ENCODE measurements at places on chromosomes 2 and 18.
A peak's percentile ranks its signal among the peaks of the same experiment; 100 is the strongest.

GRCh38 chr18:627231-627630 is 30.2 kb upstream of the TYMS start:
- no peak for DNase-seq

DNA sequence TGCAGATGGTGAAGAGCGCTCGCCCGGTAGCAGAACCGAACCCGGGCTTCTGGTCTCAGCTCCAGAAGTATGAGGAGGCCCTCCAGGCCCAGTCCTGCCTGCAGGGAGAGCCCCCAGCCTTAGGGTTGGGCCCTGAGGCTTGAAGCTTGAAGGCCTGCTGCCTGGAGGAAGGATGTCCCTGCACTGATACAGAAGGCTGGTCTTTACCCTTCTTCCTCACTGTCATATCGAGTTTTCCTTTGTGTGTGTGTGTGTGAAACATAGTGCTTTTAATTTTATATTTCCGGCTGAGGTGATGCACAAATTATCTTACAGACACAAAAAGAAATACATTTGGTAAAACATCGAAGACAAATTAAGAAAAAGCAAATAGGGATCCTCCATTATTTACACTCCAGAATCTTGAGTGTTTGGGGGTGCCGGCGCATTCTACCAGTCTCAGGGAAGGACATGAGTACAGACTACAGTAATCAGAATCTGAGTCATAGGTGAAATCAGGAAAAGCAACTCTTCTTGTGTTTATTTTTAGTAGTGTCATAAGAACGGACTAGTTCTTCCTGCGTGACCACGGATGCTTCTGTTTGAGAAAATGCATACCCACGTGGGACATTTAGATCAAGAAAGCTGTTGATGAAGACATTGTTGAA is 1.3 kb downstream of the DUSP28 start:
- DNase-seq, result peak; percentile 22

DNA sequence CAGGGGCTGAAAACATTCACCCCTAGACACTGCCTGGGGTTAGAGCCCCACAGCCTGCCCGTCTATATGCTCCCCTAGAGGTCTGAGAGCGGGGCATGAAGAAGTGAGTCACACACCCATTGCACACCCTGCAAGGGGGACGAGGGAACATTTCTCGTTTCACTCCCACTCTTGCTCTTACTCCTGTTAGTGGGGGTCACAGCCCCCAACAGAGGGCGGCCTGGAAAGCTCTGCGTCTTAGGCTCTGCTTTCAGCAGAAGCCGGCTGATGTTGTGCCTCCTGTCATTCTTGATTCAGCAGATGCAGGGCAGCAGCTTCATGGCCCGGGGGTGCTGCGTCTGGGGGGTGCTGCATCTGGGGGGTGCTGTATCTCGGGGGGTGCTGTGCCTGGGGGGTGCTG is 141.3 kb downstream of the ASB1 start:
- DNase-seq, result no peak

- DNase-seq, result peak; percentile 56
These were observed 126.3 kb upstream of the HS6ST1 start for GRCh38 chr2:128444816-128445522.

GRCh38 chr2:100984892-100985307 is 17.2 kb upstream of the RPL31 start:
- DNase-seq, result no peak

GRCh38 chr2:61762292-61762691 is 91.6 kb downstream of the FAM161A start:
- DNase-seq, result no peak

DNA sequence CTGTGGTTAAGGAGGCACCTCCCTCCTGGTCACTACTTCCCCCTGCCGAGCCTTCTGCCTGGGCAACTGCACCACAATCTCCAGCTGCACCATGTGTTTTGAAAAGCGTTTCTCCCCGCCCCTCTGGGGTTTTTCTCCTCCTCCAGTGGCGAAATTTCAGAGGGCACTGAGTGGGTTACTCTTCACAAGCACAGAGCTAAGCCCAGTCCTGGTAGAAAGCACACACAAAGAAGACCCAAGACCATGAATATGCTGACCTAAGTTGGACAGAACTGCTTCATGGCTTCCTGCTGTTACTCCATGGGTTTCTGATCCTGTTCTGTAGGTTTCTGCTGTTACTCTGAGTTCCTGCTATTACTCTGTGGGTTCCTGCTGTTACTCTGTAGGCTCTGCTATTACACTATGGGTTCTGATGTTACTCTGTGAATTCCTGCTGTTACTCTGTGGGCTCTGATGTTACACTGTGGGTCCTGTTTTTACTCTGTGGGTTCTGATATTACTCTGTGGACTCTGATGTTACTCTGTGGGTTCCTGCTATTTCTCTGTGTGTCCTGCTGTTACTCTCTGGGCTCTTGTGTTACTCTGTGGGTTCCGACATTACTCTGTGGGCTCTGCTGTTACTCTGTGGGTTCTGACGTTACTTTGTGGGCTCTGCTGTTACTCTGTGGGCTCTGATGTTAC is 216.6 kb downstream of the RTP5 start:
- no peak for DNase-seq

- DNase-seq, result peak; percentile 70
These were observed 656 bp downstream of the TBC1D8 start for GRCh38 chr2:101150306-101151145.

- no peak for DNase-seq
These were observed 20.9 kb upstream of the TEX44 start for GRCh38 chr2:231571661-231572191.

GRCh38 chr2:28178946-28179345 is 213.7 kb upstream of the FOSL2 start:
- DNase-seq, result no peak

- DNase-seq, result no peak
These were observed 154.7 kb upstream of the LYPD1 start for GRCh38 chr2:132824716-132825115.

- DNase-seq, result no peak
These were observed 92.6 kb upstream of the MGAT4A start for GRCh38 chr2:98823196-98824170.

DNA sequence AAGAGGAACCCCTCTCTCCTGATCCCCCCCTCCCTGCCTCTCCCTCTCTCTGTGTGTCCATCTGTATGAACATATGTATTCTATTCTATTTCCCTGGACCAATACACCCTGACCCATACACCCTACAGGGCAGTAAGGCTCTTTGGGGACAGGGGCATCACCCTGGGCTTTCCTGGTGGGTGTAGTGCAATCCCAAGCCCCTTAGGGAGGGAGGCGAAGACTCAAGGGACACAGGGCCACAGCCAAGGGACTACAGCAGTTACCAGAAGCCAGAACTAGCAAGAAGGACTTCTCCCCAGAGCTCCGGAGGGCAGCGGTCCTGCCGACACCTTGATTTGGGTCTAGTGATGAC is 214.2 kb upstream of the RAB6C start:
- DNase-seq, result no peak

DNA sequence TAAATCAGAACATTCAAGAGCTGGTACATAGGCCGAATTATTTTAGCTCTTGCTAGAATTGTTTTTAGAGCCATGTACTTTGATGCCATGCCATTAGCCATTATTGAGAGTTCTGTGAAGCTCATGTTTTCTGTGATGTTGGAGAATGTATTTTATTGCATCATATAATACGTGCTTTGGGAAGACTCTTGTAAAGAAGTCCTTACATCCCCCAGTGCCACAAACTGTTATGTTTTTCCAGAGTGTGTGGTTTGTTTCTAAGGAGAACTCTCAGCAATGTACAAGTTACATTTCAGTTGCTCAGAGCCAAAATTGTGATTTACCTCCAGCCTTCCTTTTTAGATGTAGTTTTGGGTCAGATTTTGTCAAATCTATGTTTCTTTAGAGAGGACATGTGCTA is 148.6 kb downstream of the HAUS1 start:
- DNase-seq, result no peak

DNA sequence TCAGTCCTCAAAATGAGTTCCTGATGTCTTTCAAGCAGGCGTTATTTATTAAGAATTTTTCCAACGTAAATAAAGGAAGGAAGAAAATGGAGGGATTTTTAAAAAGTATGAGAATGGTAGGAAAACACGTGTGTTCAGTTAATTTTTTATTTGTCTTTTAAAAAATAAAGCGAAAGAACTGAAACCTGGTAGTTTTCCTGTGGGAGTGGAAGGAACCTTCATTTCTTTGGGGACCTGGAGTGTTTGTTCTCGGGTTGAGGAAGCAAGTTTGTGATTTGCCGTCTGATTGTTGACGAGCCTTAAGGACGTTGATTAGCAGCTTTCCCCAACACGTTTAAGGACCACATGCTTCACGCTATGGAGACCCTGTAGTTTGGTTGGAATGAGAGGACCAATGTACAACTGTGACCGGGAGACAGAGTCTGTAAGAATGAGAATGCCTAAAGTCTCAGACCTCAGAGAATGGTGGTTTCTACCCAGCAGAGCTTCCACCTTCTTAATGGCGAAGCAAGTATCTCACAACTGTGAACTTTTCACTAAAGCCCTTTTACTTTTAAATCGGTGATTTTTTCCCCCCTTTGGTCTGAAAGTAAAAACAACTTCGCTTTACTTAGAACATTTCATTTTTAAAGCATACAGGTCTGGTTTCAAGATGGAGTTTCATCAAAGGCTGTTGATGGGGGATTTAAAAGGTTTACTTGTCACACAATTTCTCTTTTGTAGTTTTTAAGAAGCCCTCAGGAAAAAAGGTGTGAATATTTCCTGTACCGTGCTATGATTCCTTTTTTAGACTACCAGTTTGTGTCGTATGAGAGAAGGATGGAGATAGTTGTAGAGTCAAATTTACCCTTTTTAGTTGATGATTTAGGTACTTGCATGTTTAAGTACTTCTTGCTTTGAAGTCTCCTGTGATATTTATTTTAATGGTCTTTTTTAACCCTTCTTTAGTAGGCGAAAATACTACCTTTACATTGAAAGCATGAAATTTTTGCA is 1.4 kb downstream of the TTC39C start:
- DNase-seq, result no peak

- no peak for DNase-seq
These were observed 29.8 kb downstream of the LTBP1 start for GRCh38 chr2:32976409-32977063.

GRCh38 chr2:69509011-69509749 is 71.9 kb upstream of the NFU1 start:
- no peak for DNase-seq

DNA sequence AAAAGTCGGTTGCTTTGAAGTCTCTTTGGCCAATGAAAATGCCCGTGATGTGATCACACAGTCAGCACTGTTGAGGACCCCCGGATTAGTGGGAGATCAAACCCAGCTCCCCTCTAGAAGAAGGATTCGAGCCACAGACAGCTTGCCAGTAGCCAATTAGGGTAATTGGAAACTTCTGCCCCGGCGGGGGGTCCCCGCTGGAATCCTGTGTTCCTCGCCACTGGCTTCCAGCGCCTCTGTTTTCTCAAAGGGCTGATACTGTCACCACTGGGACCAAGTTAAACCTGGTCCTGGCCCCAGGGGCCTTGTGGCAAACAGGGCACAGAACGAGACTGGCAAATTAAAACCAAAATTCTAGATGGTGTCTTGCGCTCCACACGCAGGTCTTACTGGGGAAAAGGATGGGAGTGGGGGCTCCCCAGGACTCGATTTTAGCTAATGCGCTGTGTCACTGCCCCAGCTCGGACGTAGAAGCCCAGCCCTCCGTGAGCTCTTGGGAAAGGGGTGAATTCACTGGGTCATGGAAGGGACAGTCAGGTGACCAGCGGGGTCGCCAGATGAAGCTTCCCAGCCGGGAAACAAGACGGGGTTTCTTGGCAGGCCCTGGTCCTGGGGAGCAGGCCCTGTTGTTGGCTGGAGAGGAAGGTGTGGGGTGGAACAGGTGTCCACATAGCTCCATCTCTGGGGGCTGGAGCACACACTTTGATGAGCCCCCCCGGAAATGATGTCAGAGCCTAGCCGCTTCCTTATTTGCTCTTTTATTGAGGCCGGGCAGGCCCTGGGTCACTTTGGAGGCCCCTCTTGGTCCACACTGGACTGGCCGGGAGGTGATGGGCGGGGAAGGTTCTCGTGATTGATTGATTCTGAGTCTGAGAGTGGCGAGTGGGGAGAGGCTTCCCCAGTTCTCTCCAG is 90.2 kb downstream of the SMAD7 start:
- no peak for DNase-seq

DNA sequence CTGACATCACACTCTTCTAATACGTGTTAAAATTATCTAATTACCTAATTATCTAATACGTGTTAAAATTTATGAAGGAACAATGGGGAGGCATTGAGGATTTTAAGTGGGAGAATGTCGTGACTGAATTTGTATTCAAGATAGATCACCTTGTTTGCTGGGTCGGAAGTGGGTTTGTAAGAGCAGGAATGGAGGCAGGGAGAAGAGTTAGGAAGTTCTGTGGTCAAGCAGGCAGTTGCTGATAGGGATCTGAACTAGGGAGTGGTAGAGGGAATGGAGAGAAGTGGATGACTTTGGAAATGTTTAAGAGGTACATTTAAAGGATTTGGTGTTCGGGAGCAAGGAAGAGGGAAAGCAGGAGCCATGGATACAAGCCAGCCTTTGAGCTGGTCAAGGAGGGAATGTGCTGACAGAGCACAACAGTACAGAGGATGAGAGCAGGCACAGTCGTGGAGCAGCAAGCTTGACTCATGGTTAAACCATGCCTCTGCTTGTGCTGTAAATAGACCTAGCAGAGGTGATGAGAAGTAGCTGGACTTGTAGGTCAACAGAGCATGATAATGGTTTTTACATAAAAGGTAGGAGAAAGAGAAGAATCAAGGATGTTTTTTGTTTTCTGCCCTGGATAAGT is 16.2 kb downstream of the IL18RAP start:
- DNase-seq, result no peak

DNA sequence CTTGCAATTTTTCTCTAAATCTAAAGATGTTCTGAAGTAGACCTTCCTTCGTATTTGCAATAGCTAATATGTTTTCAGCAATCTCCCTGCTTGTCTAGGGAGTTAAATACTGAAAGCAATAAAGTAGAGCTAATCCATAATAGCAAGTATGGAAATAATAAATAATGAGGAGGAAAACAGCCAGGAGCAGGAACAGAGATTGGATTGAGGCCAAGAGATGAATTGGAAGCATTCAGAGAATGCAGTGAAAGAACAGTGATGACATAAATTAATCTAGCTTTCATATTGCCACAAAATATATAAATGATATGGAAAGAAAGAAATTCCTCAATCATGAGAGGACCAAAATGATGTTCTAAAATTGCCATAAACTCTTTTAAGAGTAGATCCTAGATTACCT is 679.7 kb downstream of the METTL4 start:
- DNase-seq, result no peak

DNA sequence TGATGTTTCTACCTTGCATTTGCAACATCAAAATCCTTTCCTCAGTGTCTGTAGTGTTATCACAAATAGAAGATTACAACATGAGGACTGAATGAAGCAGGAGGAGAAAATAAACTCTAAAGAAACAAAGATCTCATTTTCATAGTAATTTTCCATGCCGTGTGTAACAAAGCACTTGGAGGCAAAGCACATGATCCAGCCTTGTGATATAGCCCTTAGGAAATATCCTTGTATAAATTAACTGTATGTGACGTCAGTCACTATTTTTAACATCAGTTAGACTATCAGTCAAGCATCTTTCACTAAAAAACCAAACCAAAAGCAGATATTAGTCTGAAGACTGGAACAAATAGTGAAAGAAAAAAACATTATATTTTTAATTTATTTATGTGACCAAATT is 492.1 kb upstream of the CNTNAP5 start:
- no peak for DNase-seq
